Stimulated activated CD4-positive, alpha-beta T cell treated with anti-CD3 and anti-CD28 coated beads, Interleukin-4, amount 100 ng/mL, for 4 hours (primary cell): ENCODE measurements at places on chromosomes 7 and 10.

- DNase-seq = no peak
These were observed 23.5 kb downstream of the ASB4 start for GRCh38 chr7:95509199-95509598.

DNA sequence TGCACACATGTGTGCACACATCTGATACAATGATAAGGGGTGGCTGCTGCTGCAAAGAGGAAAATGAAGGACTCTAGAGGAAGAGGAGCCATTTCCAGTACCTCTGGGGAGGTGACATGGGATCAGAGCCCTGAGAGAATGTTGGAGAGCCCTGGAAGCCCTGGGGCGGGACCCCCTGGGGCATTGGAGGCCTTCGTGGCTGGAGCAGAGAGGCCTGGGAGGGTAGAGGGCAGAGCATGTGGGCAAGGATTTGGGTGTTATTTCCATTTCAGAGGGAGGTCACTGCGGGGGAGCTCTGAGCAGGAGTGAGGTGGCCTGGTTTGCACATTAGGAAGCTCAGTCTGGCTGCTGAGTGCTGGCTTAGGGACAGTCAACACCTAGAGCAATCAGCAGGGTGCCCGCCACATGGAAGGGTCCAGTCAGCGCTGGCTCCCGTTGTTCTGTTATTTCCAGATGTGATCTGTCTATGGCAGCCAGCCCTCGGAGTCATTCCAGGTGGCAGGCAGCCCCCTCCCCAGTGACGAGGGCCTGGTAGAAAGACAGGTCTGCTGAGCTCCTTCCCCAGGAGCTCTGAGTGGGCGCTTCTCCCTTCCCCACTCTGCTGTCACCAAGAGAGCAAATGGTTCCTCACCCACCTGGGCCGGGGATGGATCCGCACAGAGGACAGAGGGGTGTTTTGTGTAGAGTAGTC lies 24.1 kb upstream of the BTBD16 start:
- no peak for DNase-seq

GRCh38 chr10:14282276-14282675 lies 48.4 kb downstream of the FRMD4A start:
- no peak for DNase-seq

- no peak for DNase-seq
These were observed 237.5 kb upstream of the HPS1 start for GRCh38 chr10:98684019-98684899.

GRCh38 chr10:69483963-69484362 lies 32.7 kb downstream of the TSPAN15 start:
- DNase-seq = no peak

- no peak for DNase-seq
These were observed 83.2 kb upstream of the ZNF479 start for GRCh38 chr7:57215423-57215822.

GRCh38 chr7:118845791-118846190 lies 621.3 kb downstream of the ANKRD7 start:
- DNase-seq = no peak

DNA sequence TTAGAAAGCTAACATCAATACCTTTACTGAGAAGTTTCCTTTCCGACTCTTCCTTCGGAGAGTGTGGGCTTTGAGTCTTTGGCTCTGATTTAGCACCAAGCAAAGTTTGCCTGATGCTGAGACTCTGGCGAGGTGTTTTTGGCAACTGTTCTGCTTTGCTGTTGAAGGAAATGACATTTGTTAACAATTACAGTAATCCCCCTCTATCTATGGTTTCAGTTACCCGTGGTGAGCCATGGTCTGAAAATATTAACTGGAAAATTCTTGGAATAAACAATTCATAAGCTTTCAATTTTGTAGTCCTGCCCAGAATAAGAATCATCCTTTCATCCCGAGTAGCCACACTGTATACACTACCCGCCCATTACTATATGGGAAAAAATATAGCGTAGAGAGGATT lies 126.3 kb downstream of the ARHGAP21 start:
- DNase-seq = no peak
